AG04450 (cell line): ENCODE measurements at places on chromosomes 5 and 9. TPM values are rescaled to one million over a fixed set of nuclear protein-coding genes. Genes with fewer than 3 reads are reported as not detected.

- no peak for DNase-seq
Measured at GRCh38 chr5:10632110-10632761, 68.4 kb downstream of the ANKRD33B start.

- no peak for DNase-seq
Measured at GRCh38 chr9:95137587-95138145, 179.8 kb downstream of the FANCC start.

- DNase-seq, result no peak
Measured at GRCh38 chr5:57382655-57383054, 100.0 kb downstream of the ACTBL2 start.

GRM6 gene
- not detected in 2 replicates for polyA plus RNA-seq

JAKMIP2 gene
- 0.02 and 0.19 TPM in 2 replicates for polyA plus RNA-seq

DNA sequence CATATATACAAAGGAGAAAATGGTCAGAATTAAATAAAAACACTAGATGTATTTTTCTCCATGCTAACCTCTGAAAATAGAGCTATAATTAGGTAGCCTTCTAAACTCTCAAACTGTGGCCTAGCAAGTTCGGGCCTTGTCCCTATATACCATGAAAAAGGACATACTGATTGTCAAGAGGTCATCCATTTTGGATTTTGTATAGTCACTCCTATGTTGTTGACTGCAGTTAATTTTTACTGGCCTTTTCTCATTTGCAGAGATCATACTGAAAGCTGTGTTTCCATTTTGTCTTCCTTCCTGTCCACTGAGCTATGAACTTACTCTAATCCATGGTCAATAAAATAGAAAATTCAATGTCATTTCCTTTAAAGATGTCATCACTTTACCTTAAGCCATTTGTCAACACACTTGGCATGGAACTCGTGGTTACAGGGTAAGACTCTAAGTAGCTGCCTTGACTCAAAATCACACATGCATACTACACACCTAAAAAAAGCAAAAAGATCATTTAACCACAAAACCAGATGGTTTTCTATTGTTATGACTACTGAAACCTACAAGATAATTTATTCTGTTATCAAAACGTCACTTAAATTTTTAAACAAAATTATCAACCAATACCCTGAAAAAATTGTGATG lies 58.0 kb downstream of the RNF38 start:
- DNase-seq, result no peak

DNA sequence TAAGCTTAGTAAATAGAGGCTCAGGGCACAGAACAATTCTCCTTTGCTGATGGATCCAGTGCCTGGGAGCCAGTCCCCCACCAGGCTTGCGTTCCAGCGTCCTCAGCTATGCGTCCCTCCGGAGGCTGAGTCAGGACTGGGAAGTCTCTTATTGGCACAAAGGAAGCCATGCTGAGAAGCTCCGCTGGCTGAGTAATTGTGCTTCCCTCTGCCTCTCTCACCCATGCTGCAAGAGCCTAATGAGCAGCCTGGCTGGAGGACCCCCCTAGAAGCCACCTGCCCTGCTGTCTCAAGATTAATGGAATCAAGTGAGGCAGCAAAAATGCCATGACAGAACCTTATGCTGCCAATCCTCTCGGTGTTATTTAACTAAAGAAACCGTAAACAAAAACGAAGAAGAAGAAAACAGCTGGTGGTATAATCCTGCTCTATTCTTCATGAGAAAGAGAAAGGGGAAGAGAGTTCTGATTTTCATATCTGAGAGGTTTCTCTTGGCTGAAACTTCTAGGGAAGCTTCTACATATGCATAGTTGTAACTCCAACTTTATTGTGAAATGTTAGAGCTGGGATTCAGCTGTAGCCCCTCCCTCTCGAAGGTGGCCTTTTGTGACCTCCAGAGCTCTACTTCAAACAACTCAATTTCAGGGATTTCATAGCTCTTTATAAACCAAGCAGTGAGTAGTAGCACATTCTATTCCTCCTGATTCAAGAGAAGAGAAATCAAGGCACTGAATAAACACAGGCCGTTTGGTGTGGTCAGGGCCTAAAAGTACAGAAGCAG lies 185.4 kb upstream of the SEMA6A start:
- DNase-seq, result no peak

DNA sequence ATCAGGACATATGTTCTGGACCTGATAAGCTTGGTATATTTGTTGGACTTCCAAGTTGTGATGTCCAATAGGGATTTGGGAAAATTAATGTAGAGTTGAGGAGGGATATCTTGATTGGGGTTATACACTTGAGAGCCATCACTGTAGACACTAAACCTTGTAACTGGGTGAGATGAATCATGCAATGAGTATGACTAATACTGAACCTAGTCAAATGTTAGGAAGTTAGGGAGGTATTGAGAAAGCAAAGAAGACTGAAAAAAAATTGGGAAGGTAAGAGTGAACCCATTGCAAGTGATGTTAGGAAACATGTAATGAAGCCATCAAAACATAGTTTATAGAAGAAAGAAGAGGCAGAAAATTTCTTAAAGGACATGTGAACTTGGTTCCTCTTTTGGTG lies 668.4 kb upstream of the CDH9 start:
- DNase-seq, result no peak

DNA sequence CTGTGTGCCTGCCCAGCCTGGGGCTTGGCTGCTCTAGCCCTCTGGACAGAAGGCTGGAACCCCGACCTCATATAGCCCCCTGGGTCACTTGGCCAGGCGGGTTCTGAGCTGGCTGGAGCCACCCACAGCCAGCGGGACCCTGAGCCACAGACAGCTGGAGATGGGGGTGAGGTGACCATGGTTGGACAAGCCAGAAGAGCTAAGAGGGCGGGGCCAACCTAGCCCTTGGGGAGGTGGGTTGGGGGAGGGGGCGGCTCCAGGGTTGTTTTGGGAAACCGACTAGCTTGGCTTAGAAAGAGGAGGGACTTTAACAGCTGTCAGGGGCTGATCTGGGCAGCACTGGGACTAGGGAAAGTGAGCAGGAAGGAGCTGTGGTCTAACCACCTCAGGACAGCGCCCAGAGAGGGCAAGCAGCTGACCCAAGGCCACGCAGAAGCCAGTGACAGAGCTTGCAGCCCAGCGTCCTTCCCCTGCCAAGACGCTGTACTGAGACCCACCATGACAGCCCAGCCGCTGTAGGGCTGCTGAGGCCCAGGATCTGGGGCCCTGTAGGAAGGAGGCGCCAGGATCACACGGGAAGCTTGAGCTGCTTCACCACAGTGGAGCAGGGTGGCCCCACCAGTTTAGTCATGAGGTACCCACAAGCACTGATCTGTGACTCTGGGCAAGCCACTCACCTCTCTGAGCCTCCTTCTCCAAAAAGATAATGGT lies 2.2 kb downstream of the AIF1L start:
- DNase-seq, result no peak

GRCh38 chr5:30991462-30991861 lies 202.0 kb upstream of the CDH6 start:
- peak; percentile 37 for DNase-seq

GRCh38 chr9:127569886-127570401 lies 42.1 kb upstream of the STXBP1 start:
- DNase-seq, result no peak

- DNase-seq, result peak; percentile 45
Measured at GRCh38 chr5:108521841-108522506, 140.1 kb upstream of the FBXL17 start.

DNA sequence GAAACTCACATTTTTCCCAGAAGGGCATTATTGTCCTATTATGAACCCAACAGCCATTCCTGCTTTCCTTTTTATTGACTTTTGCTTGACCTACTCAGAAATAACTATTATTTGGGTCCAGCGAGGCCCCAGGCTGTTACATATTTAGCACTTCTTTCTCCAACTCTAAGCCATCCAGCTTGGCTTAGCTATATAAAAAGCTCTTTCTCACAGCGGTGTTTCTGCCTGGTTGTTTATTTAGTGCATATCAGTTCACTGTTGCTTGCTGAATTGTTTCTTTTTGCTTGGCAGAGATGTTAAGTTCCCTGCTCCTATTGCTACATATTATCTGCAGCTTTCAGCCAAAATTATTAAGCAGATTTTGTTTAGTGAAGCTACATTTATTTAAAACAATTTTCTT lies 1156.8 kb upstream of the SEMA6A start:
- DNase-seq, result no peak

FAM151B gene
- 3.3 and 4.6 TPM in 2 replicates for polyA plus RNA-seq

DNA sequence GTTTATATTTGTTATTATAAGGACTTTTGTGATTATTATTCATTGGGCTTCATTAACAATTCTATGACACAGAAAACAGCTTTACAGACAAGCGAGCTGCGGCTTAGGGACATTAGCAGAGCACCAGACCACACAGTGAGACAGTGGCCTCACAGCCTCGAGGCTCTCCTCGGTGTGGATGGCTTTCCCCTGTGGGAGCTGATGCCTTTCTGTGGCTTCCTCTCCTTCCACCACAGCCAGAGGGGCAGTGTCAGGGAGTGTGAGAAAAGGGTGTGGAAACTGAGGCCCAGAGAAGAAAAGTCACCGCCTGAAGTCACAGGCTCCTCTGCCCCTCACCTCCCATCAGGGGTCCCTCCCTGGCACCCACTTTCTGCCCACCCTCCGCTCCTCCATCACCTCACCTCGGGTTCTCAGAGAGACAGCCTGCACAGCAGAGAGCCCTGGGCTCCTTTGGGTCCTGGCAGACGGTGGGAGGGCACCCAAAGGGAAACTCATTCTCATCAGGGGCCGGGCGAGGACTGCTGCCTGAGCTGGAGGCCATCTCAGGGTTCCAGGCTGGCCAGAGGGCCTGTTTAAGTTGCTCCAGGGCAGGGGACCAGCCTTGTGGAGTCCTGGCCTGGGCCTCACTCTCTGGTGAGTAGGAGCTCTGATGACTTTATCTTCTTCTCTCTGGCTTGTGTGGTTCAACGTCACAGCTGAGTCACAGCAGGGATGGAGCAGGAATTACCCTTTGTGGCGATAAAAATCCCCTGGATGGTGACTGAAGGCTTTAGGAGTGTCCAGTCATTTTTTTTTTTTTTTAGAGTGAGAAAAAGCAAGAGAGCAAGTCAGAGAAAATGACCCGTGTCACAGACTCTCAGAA lies 830 bp downstream of the TRAF1 start:
- peak; percentile 62 for DNase-seq

- no peak for DNase-seq
Measured at GRCh38 chr5:98899456-98899855, 29.4 kb downstream of the CHD1 start.

GRCh38 chr5:129120158-129120581 lies 25.6 kb downstream of the ISOC1 start:
- DNase-seq, result no peak

DNM1 gene
- 12.0 and 17.4 TPM in 2 replicates for polyA plus RNA-seq

DNA sequence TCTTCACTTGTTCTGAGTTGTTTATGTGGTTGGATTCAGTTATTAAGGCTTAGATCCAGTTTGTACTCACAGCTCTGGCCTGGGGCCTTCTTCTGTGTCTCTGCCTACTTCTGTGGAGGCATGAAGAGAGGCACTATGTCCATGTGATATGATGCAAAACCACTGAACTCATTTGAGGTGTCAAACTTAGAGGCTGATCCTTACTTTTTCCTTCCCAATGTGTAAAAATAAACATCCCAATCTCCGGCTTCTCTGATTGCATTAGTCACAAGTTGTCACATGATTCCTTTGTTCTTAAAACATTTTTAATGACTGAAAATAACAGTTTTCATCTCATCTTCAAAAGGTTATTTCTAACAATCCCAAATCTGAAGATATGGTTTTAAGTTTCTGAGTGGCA lies 276.0 kb upstream of the RGMB start:
- DNase-seq, result no peak

DNA sequence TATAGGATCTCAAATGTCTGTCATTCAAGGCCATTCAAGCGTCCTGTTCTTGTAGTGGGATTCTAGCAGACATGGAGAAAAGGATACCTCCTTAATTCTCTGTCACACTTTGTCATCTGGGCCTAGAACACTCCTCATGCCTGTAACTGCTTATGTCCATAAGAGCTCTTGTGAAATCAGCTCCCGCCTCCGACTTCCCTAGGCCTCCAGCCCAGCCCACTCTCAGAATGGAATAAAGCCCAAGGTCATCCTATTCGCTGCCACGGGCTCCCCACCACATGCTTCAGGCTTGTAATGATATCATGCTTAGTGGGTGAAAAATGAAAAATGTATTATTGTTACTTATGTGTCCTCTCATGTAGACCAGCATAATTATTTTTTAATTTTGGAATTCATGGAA lies 632.5 kb downstream of the ISL1 start:
- DNase-seq, result no peak

SPAAR gene
- polyA plus RNA-seq, result 0.17 and 0.27 TPM in 2 replicates

KCNV2 gene
- polyA plus RNA-seq, result not detected in 2 replicates

DNA sequence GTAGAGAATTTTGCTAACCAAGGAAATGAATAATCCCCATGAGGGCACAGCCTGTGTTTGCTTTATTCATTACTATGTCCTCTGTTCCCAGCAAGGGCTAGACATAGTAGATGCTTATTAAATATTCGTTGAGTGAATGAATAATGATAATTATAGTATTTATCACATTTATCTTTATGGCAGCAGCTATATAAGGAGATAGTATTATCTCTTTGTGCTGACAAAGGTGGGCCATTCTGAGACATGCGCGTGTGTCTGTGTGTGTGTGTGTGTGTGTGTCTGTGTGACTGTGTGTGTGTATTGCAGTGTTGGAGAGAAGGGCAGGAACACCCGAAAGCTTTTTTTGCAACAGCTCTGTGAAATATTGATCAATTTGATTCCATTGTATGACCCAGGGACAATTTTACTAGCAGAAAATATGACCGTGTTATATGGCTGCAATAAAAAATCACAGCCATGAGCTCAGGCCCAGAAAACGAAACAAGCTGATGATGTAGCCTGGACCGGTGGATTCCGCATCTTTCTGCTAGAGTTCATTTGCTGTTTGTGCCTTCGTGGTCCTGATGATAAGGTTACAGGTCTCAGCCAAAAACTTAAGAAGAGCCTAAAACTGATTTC lies 39.8 kb downstream of the ZNF618 start:
- DNase-seq, result no peak

- no peak for DNase-seq
Measured at GRCh38 chr9:6605202-6605601, 40.3 kb downstream of the GLDC start.

GRCh38 chr9:129639034-129639630 lies 2.8 kb downstream of the ASB6 start:
- no peak for DNase-seq

NR2F1 gene
- polyA plus RNA-seq, result 47.9 and 65.5 TPM in 2 replicates

GRCh38 chr5:158701007-158701391 lies 398.7 kb downstream of the EBF1 start:
- DNase-seq, result no peak

GRCh38 chr5:56698463-56699381 lies 116.6 kb upstream of the MAP3K1 start:
- DNase-seq, result no peak

DNA sequence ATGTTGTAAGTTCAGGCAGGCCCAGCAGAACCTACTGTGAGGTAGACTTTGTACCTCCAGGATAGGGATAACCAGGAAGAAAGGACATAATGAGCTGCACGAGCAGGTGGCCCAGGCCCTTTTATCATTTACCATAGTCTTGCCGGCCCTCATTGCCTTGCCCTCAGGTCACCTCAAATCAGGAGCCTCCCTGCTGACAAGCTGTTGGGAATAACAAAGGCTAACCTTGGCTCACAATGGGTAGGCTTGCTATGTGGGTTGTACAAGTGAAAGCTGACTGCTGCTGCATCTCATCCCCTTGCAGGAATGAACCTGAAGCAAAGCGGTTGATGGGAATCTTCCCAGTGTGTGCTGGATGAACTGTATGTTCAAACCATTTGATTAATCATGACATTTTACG lies 159.5 kb upstream of the ACTBL2 start:
- no peak for DNase-seq

MCC gene
- polyA plus RNA-seq, result 17.0 and 17.5 TPM in 2 replicates

CFAP157 gene
- polyA plus RNA-seq, result 0.14 TPM in 1 of 2 replicates, not detected in the other

EGFL7 gene
- polyA plus RNA-seq, result 3.9 and 6.1 TPM in 2 replicates

GRCh38 chr5:167096816-167097215 lies 1194.6 kb upstream of the WWC1 start:
- no peak for DNase-seq
